CD4-positive, CD25-positive, alpha-beta regulatory T cell (primary cell): ENCODE measurements at places on chromosomes 11 and 22.

DNA sequence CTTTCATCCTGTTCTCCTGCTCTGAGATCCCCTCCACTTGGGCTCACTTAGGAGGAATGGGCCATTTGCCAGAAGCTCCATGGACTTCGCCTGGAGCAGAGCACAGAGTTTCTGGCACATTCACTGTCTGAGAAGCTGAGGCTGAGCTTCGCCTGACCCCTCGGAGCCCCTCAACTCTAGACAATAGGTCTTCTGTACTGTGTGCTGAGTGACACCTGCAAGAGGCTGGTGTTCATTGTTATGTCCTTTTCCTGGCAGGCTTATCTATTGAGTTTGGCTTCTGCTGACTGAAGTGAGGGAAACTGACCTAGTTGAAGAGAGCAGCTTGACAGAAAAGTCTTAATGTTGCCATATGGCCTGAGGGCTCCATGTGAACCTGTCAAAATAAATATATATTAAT, 124.3 kb downstream of the EHF start:
- H3K4me3 ChIP-seq = no peak overlapping the region
- H3K27ac ChIP-seq = no peak overlapping the region
- no peak for DNase-seq

GRCh38 chr11:119167933-119168332, 592 bp upstream of the NLRX1 start:
- peak overlapping the region; percentile 70 for H3K27ac ChIP-seq
- no peaks in the 10 kb centered on the region for H3K36me3 ChIP-seq
- no peak for DNase-seq
- no peak overlapping the region for H3K4me3 ChIP-seq
- H3K27me3 ChIP-seq = no peaks in the 10 kb centered on the region

DNA sequence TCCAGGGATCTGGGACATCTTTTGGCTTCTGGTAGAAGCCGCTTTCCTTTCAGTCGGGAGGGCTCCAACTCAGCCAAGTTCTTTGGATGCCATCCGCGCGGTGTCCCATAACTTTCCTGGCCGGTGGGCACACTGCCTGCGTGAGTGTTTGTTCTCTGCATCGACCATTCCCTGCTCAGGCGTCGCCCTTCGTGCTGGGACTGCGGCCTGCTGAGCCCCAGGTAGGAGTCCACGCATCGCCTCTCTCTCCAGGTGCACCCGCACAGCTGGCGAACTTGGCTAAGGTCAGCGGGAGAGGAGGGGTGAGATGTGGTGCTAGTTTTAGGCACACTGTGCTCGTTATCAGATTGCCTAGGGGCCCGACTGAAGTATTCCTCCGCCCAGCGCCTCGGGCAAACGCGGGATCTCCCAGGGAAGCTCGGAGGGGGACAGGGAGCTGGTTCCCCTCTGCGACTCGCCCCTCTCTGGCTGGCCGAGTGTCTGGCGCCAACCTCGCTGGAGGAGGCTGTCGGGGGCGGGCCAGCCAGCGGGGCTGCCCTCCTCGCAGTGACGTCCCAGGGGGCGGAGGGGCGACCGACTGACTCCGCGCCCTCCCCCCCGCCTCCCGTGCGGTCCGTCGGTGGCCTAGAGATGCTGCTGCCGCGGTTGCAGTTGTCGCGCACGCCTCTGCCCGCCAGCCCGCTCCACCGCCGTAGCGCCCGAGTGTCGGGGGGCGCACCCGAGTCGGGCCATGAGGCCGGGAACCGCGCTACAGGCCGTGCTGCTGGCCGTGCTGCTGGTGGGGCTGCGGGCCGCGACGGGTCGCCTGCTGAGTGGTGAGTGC, at the start of gene LAYN:
LAYN (plus strand) TSS at position 607 of the 823 bp plus-strand sequence; CDS start at position 731, 124 bp downstream.
- peak within 1 kb of the TSS; percentile 70 for H3K4me3 ChIP-seq
- H3K4me1 ChIP-seq = peaks cover 30% of the 10 kb centered on the region
- no peaks in the 10 kb centered on the region for H3K36me3 ChIP-seq
- peaks cover 2% of the 10 kb centered on the region for H3K27me3 ChIP-seq
- H3K27ac ChIP-seq = peak within 1 kb of the TSS; percentile 73

DNA sequence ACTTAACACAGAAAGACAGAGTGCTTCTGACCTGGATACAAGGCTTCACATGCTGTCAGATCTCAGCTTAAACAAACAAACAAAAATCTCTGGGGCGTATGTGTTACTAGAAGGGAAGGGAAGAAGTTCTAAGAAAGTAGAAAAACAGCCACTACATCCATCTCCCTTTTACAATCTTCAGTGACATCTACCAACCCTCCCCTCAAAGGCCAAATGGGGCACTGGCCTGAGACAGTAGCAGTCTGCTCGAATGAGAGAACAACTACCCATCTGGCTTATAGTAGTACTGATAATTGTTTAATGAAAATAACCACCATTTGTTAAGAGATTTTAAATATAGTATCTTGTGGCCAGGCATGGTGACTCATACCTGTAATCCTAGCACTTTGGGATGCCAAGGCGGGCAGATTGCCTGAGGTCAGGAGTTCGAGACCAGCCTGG, 29.4 kb downstream of the CCDC83 start:
- H3K4me3 ChIP-seq = no peak overlapping the region
- H3K27me3 ChIP-seq = no peaks in the 10 kb centered on the region
- no peak for DNase-seq
- no peaks in the 10 kb centered on the region for H3K36me3 ChIP-seq
- no peak overlapping the region for H3K27ac ChIP-seq

DNA sequence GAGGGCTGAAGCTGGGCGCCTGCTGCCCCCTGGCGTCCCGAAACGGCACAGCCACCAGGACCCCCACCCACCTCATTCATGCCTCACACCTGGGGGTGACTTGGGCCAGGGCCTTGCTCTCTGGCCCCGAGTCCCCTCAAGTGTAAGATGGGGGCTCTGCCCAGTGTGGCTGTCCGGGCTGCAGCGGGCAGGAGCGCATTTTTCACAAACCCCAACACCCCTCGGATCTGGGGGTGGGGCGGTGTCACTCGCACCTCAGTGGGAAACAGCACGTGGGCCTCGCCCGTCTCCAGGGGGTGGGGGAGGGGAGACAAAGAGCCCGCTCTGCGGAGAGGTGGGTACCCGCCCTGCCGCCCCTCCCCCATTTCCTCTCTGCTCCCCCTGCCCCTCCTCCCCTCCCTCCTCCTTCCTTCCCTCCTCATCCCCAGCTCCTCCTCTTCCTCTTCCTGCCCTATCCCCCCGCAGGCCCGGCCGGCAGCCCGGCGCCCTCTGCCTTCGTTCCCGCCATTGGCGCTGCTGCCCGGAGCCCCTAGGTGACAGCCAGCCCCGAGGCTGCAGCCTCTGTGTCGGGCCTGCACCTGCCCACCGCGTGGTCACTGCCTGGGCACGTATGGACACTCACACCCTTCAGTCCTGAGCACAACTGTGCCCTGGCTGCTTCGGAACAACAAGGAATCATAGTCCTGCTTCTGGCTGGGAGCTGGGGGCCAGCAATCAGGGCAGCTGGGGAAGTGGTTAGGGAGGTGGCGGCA, 6.8 kb upstream of the CDKN1C start:
- DNase-seq = peak; percentile 68
- H3K36me3 ChIP-seq = no peaks in the 10 kb centered on the region
- H3K4me3 ChIP-seq = no peak overlapping the region
- peak overlapping the region; percentile 64 for H3K27ac ChIP-seq

GRCh38 chr11:57460022-57460757, at the start of gene RTN4RL2:
Gene RTN4RL2, plus strand, starts transcription at chr11:57460528. Its CDS starts 338 bp downstream, at chr11:57460866.
- H3K27ac ChIP-seq = no peak within 1 kb of the TSS
- no peaks in the 10 kb centered on the region for H3K36me3 ChIP-seq
- H3K4me3 ChIP-seq = peak within 1 kb of the TSS; percentile 37
- peaks cover 10% of the 10 kb centered on the region for H3K27me3 ChIP-seq
- DNase-seq = no peak
- H3K4me1 ChIP-seq = peaks cover 43% of the 10 kb centered on the region

- H3K4me1 ChIP-seq = no peaks in the 10 kb centered on the region
- no peak overlapping the region for H3K27ac ChIP-seq
- no peak for DNase-seq
- H3K27me3 ChIP-seq = no peaks in the 10 kb centered on the region
- no peak overlapping the region for H3K4me3 ChIP-seq
- H3K36me3 ChIP-seq = peaks cover 92% of the 10 kb centered on the region
These were observed 39.1 kb downstream of the SNX19 start for GRCh38 chr11:130876931-130877915.

DNA sequence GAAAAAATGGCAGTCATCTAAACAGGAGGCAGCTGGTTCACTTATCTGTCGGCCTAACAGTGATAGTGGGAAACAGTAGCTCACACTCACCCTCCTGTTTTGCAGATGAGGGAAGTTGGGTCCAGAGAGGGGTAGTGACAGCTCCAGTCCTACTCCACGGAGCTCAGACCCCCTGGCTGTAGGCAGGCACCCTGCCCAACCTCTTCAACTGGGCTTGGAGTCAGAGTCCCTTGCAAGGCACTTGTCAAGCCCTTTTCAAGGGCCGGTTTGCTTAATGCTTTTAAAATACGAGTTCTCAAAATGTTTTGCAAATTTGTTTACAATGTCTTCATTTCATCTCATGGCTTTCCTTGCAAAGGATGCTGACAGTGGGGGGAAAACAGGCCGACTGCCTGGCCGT, 75.1 kb downstream of the BMAL1 start:
- H3K4me3 ChIP-seq = no peak overlapping the region
- peaks cover 74% of the 10 kb centered on the region for H3K36me3 ChIP-seq
- DNase-seq = no peak
- no peak overlapping the region for H3K27ac ChIP-seq

DNA sequence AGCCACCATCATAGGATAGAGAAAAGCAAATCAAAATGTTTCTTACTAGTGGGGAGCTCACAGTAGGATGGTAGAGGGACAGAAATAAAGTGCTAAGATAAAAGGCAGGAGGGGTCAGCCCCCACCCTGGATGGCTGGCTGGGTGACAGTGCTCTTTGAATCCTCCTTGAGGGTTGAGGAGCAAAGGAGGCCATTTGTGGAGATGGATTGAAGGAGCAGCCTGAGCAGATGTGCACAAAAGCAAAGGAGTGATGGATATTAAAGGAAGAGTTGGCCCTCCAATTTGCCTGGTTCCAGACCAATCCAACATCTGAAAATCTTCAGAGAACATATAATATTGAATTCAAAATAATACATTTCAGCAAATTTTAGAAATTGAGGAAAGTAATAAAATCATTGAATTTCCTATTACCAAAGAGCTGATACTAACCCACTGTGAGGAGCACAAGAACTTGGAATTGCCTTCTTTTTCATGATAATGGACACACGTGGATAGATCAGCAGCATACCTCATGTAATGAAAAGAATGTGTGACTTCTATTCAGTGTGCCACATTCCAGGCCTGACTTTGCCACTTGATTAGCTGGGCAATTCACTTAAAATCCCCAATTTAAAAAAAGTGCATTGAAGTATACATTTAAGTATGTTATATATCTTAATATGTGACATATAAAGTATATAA, 287.0 kb downstream of the FAT3 start:
- H3K36me3 ChIP-seq = no peaks in the 10 kb centered on the region
- no peak for DNase-seq
- H3K27ac ChIP-seq = no peak overlapping the region
- H3K4me3 ChIP-seq = no peak overlapping the region
- no peaks in the 10 kb centered on the region for H3K27me3 ChIP-seq
- no peaks in the 10 kb centered on the region for H3K4me1 ChIP-seq

DNA sequence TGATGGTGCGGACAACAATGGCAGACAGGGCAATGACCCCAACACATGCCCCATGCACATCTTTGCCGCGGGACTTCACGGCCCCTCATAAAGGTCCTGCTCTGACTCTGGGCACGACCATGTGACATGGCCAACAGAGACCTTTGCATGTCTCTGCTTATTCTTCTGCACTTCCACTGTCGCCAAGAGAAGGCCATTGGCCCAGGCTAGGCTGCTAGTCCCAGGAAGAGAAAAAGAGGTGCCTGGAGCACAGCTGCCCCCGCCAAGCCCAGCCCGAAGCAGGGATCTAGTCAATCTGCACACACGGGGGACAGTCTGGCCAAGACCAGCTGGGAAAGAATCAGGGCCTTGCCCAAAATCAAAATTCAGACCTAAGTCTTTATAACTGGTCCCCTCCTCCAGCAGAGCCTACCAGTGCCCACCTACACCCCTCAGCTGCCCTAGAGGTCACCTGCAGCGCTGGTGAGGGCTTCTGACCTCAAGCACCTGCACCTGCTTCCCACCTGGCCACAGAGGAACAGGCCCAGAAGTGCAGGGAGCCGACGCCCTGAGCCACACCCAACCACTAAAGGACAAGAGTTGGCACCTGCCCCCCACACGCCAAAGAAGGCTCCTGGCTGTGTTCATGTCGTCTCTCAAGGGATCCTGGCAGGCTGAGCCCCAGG, 8.1 kb downstream of the SULT4A1 start:
- DNase-seq = no peak
- no peak overlapping the region for H3K27ac ChIP-seq
- H3K4me3 ChIP-seq = no peak overlapping the region
- no peaks in the 10 kb centered on the region for H3K4me1 ChIP-seq
- H3K27me3 ChIP-seq = no peaks in the 10 kb centered on the region
- no peaks in the 10 kb centered on the region for H3K36me3 ChIP-seq
